Activated T-helper 1 cell treated with anti-CD3 and anti-CD28 coated beads, Interleukin-12 subunit alpha, Interleukin-12 subunit beta, Interleukin-2, Interleukin-4 antibody, amounts not matched to agents 30 ng/mL and 10 ng/mL and 1 ng/mL, durations not matched to agents 14 hours and 24 hours and 36 hours (primary cell): ENCODE measurements at places on chromosomes 16 and 17. TPM values are rescaled to one million over a fixed set of nuclear protein-coding genes. Genes with fewer than 3 reads are reported as not detected.

DNA sequence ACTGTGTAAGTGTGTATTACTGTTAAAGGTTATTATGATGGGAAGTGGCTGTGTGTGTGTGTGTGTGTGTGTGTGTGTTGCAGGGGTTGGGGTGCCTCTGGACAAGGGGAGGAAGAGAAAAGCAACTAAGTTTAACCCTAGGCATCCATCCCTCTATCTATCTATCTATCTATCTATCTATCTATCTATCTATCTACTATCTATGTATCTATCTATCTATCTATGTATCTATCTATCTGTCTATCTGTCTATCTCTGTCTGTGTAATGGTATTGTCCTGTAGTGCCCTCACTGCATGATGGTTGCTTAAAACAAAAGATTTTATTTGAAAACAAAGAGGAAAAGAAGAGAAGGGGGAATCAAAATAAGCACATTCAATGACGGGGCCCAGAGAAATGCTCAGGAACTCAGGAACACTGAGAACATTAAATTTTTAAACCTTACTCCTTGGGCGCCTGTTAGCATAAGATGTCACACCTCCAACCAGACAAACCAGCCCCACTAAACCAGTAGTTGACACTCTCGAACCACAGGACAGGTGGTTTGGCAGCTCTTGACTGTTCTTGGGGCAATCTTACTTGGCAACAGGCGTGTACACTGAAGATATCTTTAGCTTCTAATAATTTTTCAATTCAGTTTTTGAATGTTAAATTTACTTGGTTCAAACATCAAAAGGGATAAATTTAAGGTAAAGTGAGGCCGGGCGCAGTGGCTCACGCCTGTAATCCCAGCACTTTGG, 5.1 kb upstream of the RPL26 start:
- no peaks in the 10 kb centered on the region for H3K27me3 ChIP-seq
- H3K27ac ChIP-seq = no peak overlapping the region
- peaks cover 14% of the 10 kb centered on the region for H3K4me1 ChIP-seq
- H3K4me3 ChIP-seq = no peak overlapping the region
- H3K36me3 ChIP-seq = peaks cover under 1% of the 10 kb centered on the region

JPH3 gene
- total RNA-seq = 0.15 TPM in 1 of 2 replicates, not detected in the other

DNA sequence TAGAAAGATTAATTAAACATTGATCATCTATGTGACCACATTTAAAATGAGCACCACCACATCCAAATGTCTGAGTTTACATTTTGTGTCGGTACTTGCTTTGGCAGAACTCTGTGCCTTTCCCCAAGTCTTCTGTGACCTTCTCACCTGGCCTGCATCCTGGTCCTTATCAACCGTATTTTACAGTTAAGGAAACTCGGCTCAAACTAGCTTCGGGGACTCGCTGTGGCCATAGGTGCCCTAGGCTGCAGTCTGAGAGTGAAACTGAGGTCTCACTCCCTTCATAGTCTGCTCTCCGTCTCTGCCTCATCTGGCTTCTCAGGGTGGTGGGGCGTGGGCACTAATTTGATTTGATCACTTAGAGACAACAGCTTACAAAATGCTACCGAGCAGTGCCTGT, 555.5 kb downstream of the WWOX start:
- no peak for DNase-seq
- no peaks in the 10 kb centered on the region for H3K36me3 ChIP-seq
- H3K27me3 ChIP-seq = no peaks in the 10 kb centered on the region
- no peak overlapping the region for H3K4me3 ChIP-seq
- no peak overlapping the region for H3K27ac ChIP-seq

C17orf50 gene
- total RNA-seq = not detected in 2 replicates

DNA sequence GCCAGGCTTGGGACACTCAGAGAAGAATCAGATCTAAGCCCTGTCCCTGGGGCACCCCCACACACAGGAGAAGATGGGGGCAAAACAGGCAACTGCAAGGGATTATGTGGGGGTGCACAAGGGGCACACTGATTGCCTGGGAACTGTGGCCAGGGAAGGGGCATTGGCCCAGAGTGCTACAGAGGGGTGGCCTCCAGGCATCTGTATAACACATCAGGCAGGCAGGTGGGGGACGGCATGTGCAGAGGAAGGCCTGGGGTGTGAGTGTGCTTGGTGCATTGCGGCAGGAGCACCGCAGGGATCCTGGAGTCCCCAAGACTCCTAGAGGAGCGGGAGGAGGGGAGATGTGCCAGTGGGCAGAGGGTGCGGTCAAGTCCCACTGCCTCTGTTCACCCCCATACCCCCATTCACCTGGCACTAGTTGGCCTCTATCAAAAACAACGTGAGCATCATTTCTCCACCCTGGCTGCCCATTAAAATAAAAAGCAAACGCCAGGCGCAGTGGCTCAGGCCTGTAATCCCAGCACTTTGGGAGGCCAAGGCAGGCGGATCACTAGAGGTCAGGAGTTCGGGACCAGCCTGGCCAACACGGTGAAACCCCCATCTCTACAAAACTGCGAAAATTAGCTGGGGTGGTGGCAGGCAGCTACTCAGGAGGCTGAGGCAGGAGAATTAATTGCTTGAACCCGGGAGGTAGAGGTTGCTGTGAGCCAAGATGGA, 41.5 kb downstream of the C16orf82 start:
- H3K4me1 ChIP-seq = no peaks in the 10 kb centered on the region
- H3K27me3 ChIP-seq = peaks cover 6% of the 10 kb centered on the region
- peak overlapping the region; percentile 37 for H3K4me3 ChIP-seq
- H3K36me3 ChIP-seq = no peaks in the 10 kb centered on the region

DNA sequence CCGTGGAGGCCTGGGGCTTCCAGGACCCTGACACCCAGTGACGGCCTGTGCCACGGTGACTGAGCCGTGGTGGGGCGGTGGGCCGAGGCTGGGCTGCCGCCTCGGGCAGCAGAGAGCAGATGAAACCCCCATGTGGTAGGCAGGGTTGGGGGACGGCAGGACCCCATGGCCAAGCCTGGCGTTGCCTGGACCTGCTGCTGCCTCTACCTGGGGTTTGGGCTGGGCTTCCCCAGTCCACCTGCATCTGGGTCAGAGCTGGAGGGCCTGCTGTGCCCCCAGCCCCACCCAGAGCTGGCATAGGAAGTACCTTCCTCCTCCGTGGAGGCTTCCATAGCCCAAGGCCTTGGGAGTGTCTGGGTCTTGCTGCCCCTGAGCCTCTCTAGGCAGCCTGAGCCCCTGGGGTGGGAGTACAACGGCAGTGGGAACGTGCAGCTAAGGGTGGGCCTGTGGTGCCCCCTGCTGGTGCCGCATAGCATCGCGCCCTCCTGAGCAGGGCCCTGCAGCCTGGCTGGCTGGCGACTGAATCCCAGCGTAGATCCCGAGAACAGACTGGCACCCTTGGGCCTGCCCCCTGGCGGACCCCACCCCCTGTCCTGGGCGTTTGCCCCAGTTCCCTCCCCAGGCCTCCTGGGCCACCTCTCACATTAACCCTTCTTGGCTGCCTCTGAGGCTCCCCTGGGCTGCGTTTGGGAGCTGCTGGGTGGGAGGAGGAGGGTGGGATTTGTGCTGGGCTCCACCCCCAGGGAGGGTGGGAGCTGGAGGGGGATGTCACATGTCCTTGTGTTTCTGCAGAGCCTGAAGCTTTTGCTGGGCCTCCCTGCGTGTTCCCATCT, 12.6 kb upstream of the ATP6V0C start:
- H3K36me3 ChIP-seq = no peaks in the 10 kb centered on the region
- peak; percentile 67 for DNase-seq

IRF8 gene
- 158 and 166 TPM in 2 replicates for total RNA-seq

GRCh38 chr16:68508013-68508412, 31.1 kb upstream of the ZFP90 start:
- peaks cover 42% of the 10 kb centered on the region for H3K27me3 ChIP-seq
- no peak overlapping the region for H3K27ac ChIP-seq
- H3K36me3 ChIP-seq = no peaks in the 10 kb centered on the region
- no peak overlapping the region for H3K4me3 ChIP-seq

- H3K4me1 ChIP-seq = no peaks in the 10 kb centered on the region
- no peak overlapping the region for H3K4me3 ChIP-seq
- H3K36me3 ChIP-seq = no peaks in the 10 kb centered on the region
Measured at GRCh38 chr16:56108724-56109123, 82.6 kb upstream of the GNAO1 start.

TNP2 gene
- total RNA-seq = not detected in 2 replicates

KRT33B gene
- not detected in 2 replicates for total RNA-seq

ITGAX gene
- 63.8 and 65.0 TPM in 2 replicates for total RNA-seq

FMNL1 gene
- total RNA-seq = 363 and 374 TPM in 2 replicates

- H3K4me3 ChIP-seq = no peak overlapping the region
- DNase-seq = no peak
- no peaks in the 10 kb centered on the region for H3K36me3 ChIP-seq
- H3K27ac ChIP-seq = no peak overlapping the region
Measured at GRCh38 chr16:75789237-75789636, 62.9 kb upstream of the CPHXL start.

GRCh38 chr16:23615805-23616204, 19.7 kb upstream of the NDUFAB1 start:
- no peaks in the 10 kb centered on the region for H3K4me1 ChIP-seq
- no peak overlapping the region for H3K4me3 ChIP-seq
- peaks cover 20% of the 10 kb centered on the region for H3K36me3 ChIP-seq
- H3K27me3 ChIP-seq = no peaks in the 10 kb centered on the region

GRCh38 chr17:37089956-37090355, 141.2 kb downstream of the AATF start:
- peak overlapping the region; percentile 48 for H3K4me3 ChIP-seq
- peak overlapping the region; percentile 87 for H3K27ac ChIP-seq
- peaks cover 36% of the 10 kb centered on the region for H3K36me3 ChIP-seq
- peak; percentile 56 for DNase-seq

MAPK7 gene
- 17.2 and 20.7 TPM in 2 replicates for total RNA-seq

- H3K36me3 ChIP-seq = no peaks in the 10 kb centered on the region
- H3K4me3 ChIP-seq = no peak overlapping the region
- H3K4me1 ChIP-seq = no peaks in the 10 kb centered on the region
- no peak overlapping the region for H3K27ac ChIP-seq
Measured at GRCh38 chr17:65677932-65678331, 116.5 kb upstream of the AXIN2 start.

- peak within 1 kb of the TSS; percentile 92 for H3K27ac ChIP-seq
- H3K36me3 ChIP-seq = peaks cover 2% of the 10 kb centered on the region
- DNase-seq = no peak
- peaks cover 16% of the 10 kb centered on the region for H3K27me3 ChIP-seq
- peaks cover 20% of the 10 kb centered on the region for H3K4me1 ChIP-seq
Measured at GRCh38 chr17:28711723-28712031, at the start of gene PROCA1. PROCA1 (minus strand) TSS chr17:28711888; CDS start chr17:28711660, 228 bp downstream.

DNA sequence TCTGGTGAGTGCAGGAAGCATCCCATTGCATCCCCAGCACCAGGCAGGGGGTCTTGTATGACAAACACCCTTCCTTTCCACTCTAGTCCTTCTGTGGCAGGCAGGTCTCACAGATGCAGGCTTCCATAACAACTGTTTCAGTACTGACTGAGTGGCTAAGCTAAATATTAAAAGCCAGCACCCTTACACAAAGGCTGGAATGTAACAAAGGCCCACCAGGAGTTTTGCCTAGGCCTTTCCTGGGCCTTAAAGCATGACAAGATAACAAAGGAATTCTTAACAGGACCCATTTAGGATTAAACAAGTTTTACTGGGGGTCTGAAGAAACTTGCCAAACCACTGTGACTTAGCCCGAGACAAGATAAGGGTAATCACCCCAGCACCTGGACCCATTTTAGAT, 228.9 kb upstream of the RPL38 start:
- no peak for DNase-seq
- H3K4me1 ChIP-seq = no peaks in the 10 kb centered on the region
- peaks cover 2% of the 10 kb centered on the region for H3K27me3 ChIP-seq
- no peak overlapping the region for H3K27ac ChIP-seq
- H3K36me3 ChIP-seq = no peaks in the 10 kb centered on the region

ABCA6 gene
- not detected in 2 replicates for total RNA-seq

PGAP3 gene
- 14.4 and 16.9 TPM in 2 replicates for total RNA-seq

- H3K4me1 ChIP-seq = no peaks in the 10 kb centered on the region
- no peaks in the 10 kb centered on the region for H3K36me3 ChIP-seq
- H3K4me3 ChIP-seq = no peak overlapping the region
- peaks cover 30% of the 10 kb centered on the region for H3K27me3 ChIP-seq
Measured at GRCh38 chr17:45688353-45688752, 95.8 kb upstream of the CRHR1 start.

- no peak overlapping the region for H3K27ac ChIP-seq
- H3K4me1 ChIP-seq = no peaks in the 10 kb centered on the region
- no peaks in the 10 kb centered on the region for H3K27me3 ChIP-seq
- no peak overlapping the region for H3K4me3 ChIP-seq
- DNase-seq = no peak
- H3K36me3 ChIP-seq = peaks cover 13% of the 10 kb centered on the region
Measured at GRCh38 chr17:8488901-8489300, 53.2 kb downstream of the NDEL1 start.

RBFOX1 gene
- not detected in 2 replicates for total RNA-seq

ZNF469 gene
- total RNA-seq = 0.57 and 0.59 TPM in 2 replicates

DNA sequence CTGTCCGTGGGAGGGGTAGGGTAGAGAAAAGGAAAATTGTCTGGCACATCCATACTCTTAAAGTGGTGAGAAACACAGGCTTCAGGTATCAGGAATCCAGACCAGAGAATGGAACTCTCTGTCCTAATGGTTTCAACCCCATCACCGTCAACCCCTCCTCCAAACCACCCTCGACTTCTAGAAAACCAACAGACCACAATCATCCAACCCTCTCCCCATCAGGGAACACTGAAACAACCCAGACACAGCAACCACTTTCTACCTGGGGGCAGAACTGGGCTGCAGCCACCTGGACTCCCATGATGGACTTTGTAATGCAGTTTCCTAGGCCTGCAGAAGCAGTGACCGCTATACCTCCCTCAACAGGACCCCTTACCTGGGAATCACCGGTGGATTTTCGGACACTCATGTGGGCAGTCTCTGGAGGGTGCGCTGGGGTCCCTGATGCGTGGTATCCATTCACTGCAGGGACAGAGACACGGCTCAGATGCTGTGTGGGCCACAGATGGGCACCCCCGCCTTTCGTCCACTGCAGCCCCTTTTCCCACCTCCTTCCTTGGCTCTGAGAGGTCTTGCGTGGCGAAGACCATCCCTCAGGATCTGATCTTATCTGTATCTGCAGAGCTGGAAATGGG, 64.3 kb upstream of the RCVRN start:
- no peaks in the 10 kb centered on the region for H3K27me3 ChIP-seq
- no peak overlapping the region for H3K4me3 ChIP-seq
- H3K36me3 ChIP-seq = no peaks in the 10 kb centered on the region
- H3K4me1 ChIP-seq = no peaks in the 10 kb centered on the region
- DNase-seq = no peak

PRSS22 gene
- total RNA-seq = not detected in 2 replicates

GRCh38 chr17:64115043-64115698, 14.8 kb downstream of the ERN1 start:
- H3K36me3 ChIP-seq = peaks cover 45% of the 10 kb centered on the region
- H3K4me3 ChIP-seq = peak overlapping the region; percentile 34
- peaks cover 68% of the 10 kb centered on the region for H3K4me1 ChIP-seq
- no peak for DNase-seq
- peak overlapping the region; percentile 83 for H3K27ac ChIP-seq

- H3K27ac ChIP-seq = no peak overlapping the region
- no peak overlapping the region for H3K4me3 ChIP-seq
- peaks cover 20% of the 10 kb centered on the region for H3K36me3 ChIP-seq
- no peaks in the 10 kb centered on the region for H3K27me3 ChIP-seq
Measured at GRCh38 chr17:606508-607250, 108.0 kb downstream of the VPS53 start.

- no peak for DNase-seq
- H3K4me1 ChIP-seq = peaks cover 8% of the 10 kb centered on the region
- no peak overlapping the region for H3K27ac ChIP-seq
- H3K36me3 ChIP-seq = no peaks in the 10 kb centered on the region
- no peak overlapping the region for H3K4me3 ChIP-seq
Measured at GRCh38 chr17:39212841-39213480, 12.8 kb downstream of the STAC2 start.
